Activated CD4-positive, alpha-beta T cell treated with anti-CD3 and anti-CD28 coated beads, Interleukin-2, amount 50 U/mL, for 4 hours (primary cell): ENCODE measurements at places on chromosomes 16 and 17.

- DNase-seq = no peak
Measured at GRCh38 chr16:11586378-11586855, 302 bp downstream of the LITAF start.

DNA sequence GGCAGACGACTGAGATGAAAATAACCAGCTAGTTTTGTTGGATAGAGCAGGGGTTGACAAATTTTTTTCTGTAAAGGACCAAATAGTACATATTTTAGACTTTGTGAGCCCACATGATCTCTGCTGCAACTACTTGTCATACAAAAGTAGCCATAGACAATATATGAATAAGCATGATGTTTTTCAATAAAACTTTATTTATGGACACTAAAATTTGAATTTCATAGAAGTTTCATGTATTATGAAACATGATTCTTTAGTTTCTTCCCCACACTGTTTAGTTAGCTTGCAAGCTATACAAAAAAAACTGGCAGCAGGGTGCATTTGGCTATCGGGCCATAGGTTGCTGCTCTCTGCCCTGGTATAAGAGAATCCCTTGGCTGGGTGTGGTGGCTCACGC lies 56.6 kb downstream of the LYRM1 start:
- DNase-seq = no peak

DNA sequence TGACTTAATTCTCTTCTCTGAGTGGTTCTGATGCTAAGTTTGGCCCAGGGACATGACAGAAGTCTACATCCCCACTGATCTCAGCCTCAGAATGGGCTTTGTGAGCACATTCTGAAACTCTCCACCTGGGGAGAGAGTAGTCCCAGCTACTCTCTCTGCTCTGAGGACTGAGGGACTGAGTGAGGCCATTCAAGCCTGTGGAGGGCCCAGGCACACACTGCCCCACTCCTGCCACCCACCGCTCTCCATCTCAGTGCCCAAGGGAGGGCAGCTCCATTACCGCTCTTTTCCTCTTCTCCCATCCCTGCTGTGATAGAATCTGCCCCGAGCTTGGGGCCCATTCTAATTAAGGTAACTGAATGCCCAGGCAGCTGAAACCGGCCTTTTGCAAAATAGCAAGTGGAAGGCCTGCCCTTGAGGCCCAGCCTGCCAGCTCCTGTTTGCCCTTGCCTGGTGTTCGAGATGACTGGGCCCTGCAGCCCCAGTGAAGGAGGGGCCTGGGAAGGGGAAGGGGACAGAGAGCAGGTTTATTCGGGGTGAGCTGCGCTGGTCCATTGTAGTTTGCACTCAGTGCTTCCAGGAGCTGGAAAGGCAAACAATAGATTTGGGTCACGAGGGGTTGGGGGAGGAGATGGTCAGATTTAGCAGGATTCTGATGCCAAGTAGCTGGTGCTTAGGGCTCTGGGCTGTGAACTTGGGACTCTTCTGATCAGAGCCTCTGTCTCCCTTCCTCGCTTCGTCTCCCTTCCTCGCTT lies 76.2 kb downstream of the RAB11FIP4 start:
- DNase-seq = no peak

DNA sequence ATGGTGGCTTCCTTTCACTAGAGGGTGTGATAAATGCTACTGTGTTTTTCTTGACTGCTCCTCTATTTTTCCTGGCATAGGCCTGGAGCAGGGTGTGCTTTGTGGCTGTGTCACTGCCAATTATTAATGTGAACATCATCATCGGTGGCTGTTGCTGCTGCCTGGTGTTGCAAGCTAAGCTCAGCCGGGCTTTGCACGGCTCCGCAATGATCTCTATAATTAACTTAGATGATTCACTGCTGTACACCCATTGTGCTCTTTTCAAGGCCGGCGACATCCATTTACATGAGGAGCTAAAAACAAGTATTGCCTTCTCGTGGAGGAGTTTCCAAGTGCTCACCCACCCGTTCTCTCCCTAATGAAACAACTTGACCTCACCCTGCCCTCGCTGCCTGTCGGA lies 160.1 kb upstream of the IRX3 start:
- no peak for DNase-seq

- no peak for DNase-seq
Measured at GRCh38 chr17:43464046-43464445, 19.7 kb upstream of the DHX8 start.

- no peak for DNase-seq
Measured at GRCh38 chr16:83809092-83809491, 1.3 kb downstream of the HSBP1 start.

DNA sequence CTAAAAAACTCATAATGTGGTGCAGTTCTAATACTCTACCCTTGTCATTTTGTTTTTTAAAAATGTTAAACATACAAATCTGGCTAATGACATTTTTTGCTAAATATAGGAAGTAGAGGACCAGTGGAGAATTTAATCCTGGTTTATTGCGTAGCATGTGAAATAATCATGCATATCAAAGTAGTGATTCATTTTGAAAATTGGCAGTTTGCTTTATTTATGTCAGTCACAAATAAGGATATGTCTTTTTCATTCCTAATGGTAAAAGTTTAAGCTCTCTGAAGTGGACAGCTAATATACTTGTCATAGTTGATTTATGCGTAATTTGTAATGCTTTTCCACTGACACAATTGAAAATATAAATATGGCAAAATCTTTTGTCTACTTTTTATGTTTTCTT lies 224.2 kb downstream of the BCAS3 start:
- DNase-seq = no peak

DNA sequence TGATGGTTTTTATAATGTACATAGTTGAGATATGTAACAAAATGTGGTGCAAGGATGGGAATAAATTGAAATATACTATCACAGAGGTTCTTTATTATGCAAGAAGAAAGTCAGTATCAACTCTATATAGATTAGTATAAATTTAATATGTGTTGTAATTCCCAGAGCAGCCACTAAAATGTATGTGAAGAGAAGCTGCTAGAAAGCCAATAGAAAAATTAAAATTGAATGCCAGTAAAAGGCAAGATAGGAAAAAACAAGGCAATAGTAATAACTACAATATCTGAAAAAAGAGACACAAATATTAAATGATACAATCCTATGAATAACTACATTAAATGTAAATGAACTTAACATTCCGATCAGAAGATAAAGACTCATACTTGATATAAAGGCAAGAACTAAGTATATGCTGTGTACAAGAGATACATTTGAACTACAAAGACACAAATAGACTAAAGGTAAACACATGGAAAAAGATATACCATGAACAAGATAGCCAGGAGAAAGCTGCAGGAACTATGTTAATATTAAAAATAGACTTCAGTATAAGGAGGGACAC lies 92.0 kb downstream of the ABCA8 start:
- DNase-seq = no peak

DNA sequence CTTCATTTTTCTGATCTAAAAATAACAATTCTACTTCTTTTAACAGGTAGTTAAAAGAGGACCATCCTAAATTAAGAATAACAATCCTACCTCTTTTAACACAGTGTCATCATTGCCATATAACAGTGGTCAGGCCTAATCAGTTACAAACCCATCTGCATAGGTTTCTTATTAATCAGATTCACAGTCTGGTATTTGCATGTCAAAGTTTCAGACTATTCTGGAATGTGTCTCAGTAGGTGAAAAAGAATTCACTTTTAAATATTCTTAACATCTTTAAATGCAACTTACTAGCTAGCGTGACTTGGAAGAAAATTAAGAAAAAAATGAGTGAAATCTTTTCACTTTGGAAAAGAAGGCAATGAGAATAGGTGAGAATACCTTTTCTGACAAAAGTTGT lies 6.8 kb upstream of the KRT12 start:
- no peak for DNase-seq

GRCh38 chr16:56370875-56371659 lies 54.3 kb downstream of the AMFR start:
- DNase-seq = no peak

DNA sequence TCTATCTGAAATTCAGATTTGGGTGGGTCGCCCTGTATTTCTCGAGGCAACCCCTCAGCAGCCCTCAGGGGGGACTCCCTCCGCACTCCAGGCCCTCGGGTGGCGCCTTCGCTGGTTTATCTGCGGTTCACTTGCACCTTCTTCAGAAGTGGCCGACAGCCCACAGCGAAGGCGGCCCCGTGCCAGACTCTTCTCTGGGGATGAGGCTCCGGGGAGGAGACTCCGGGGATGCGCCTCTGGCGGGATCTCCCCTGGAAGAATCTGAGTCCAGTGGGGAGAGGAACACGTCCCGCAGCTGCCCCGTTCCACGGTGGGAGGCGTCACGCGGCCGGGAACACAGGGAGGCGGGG lies 63.9 kb upstream of the DNAJA2 start:
- peak; percentile 4 for DNase-seq

GRCh38 chr16:88754912-88755744 lies 29.9 kb downstream of the PIEZO1 start:
- DNase-seq = no peak

GRCh38 chr16:66290431-66290830 lies 76.1 kb upstream of the CDH5 start:
- no peak for DNase-seq

- no peak for DNase-seq
Measured at GRCh38 chr16:19923396-19923795, 38.7 kb upstream of the GPRC5B start.

DNA sequence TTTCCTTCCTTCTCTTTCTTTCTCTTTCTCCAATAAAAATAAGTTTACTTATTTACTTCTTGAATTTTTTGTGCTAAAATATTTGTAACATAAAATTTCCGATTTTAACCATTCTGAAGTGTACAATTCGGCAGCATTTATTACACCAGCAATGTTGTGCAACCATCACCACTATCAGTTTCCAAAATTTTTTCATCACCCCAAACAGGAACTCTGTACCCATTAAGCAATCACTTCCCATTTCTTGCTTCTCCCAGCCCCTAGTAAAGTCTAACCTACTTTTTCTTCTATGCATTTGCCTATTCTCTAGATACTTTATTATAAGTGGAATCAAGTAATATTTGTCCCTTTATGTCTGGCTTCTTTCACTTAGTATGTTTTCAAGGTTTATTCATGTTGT lies 2.5 kb upstream of the HP start:
- no peak for DNase-seq

DNA sequence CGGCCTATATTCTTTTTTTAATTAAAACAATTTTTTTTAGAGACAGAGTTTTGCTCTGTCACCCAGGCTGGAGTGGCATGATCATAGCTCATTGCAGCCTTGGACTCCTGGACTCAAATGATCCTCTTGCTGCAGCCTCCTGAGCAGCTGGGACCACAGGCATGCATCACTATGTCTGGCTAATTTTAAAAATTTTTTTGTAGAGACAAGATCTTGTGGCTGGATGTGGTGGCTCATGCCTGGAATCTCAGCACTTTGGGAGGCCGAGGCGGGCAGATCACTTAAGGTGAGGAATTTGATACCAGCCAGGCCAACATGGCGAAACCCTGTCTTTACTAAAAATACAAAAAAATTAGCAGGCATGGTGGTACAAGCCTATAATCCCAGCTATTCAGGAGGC lies 54.8 kb upstream of the MSI2 start:
- DNase-seq = no peak

GRCh38 chr17:44281570-44281969 lies 13.6 kb upstream of the SLC4A1 start:
- no peak for DNase-seq

DNA sequence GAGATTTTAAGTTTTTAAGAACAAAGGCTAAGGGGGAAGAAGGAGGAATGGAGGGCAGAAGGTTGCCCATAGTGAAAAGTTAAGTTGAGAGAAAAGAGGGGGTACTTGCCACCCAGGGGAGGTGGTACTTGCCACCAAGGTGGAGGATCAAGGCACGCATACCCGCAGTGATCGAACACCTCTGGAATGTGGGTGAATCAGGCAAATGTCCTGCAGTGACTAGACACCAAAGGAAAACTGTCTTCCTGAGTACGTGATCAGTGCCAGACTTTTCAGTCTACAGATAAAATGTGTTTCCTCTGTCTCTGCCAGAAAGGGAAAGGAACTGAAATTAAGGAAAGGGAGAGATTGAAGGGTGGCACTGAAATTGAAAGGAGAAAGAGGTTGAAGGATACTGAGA lies 2285.3 kb downstream of the TP53TG3F start:
- DNase-seq = no peak

DNA sequence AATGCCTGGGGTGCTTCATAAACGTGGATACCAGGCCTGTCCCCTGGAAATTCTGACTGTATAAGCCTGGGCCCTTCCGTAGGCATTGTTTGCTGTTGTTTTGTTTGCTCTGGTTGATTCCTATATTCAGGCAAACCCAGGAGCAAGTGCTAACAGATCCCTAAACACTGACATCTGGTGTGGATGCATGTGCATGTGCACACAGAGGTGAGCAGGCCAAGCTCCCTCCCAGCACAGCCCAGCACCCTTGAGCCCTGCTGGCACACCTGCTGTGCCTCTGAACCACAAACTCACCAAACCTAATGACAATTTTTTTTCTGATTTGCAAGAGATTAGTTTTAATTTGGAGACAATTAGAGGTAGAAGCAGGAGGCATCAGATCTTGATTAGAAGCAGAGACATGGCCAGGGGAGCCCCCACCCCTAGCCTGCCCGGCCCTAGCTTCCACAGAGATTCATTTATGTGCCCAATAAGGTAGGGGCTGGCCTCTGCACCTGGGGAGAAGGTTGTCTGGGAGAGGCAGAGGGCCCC lies 40.4 kb downstream of the TMEM132E start:
- DNase-seq = no peak

DNA sequence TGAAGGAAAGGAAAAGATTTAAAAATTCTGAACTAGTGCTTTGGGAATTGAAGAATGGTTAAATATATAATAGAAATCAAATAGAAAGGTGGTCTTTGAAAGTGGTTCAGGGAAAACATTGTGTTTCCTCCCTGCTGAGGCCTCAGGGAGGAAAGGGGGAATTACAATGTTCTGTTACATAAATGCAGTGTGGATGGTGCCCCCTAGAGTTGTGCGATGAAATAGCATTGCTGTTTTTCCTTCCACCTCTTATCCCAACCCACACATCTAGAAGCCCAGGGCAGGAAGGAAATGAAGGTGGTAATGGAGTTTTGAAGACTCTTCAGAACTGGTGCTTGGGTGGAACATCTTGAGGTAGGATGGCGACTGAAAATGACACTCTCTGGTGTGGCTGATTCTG lies 6.4 kb upstream of the TOX3 start:
- DNase-seq = no peak

DNA sequence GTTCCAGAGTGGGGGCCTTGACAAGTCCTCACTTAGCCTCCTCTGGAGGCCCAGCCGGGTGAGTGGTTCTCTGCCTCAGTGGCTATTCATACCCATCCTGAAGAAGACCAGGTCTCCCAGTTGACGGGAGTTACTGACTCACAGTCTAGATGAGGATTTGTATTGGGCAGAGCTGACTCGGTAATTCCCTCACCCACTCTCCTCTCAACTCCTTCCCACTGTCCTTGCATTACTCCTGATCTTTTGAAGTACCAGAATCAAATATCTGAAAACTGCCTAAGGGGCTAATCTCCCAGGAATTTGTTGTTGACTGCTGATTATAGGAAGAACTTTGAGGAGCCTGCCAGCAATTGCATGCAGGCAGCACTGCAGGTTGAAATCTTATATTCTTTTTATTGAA lies 14.2 kb downstream of the SAP30BP start:
- DNase-seq = no peak

GRCh38 chr17:27947005-27947406 lies 53.8 kb upstream of the LYRM9 start:
- no peak for DNase-seq
